ENCODE measurements at places on chromosomes 1 and 21.

GRCh38 chr1:151175863-151176262, at the start of gene TMOD4:
Gene TMOD4 (minus strand): TSS chr1:151175981. CDS start chr1:151174875, 1,106 bp downstream.
- DNase-seq = no peak

GRCh38 chr1:66168948-66169671, 364.8 kb upstream of the SGIP1 start:
- DNase-seq = no peak

GRCh38 chr1:152953761-152954160, 6.8 kb downstream of the SPRR5 start:
- no peak for DNase-seq

GRCh38 chr1:165387505-165387904, 31.0 kb upstream of the LMX1A start:
- DNase-seq = no peak

DNA sequence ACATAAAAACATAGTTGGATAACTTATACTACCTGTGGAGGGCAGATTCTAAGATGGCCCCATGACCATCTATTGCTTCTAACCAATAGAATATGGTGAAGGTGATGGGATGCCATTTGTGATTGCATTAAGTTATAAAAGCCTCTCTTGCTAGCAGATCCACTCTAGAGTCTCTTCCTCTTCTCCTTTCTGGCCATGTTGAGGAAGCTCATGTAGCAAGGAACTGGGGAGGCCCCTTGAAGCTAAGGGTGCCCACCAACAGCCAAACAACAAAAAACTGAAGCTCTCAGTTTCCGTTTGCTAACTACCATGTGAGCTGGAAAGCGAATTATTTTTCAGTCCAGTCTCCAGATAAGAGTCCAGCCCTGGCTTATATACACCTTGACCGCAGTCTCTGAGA, 16.0 kb upstream of the AGO1 start:
- DNase-seq = no peak

Data from HS-27A (cell line).